ENCODE measurements at places on chromosomes 6 and 20. TPM values are rescaled to one million over a fixed set of nuclear protein-coding genes. Genes with fewer than 3 reads are reported as not detected.
A peak's percentile ranks its signal among the peaks of the same experiment; 100 is the strongest.

- H3K4me1 ChIP-seq: peaks cover 2% of the 10 kb centered on the region
- no peaks in the 10 kb centered on the region for H3K36me3 ChIP-seq
- H3K27me3 ChIP-seq: no peaks in the 10 kb centered on the region
- no peak overlapping the region for H3K27ac ChIP-seq
- DNase-seq: no peak
Measured at GRCh38 chr20:59349277-59349676, 48.9 kb downstream of the EDN3 start.

The PRPH2 gene
- not detected for total RNA-seq

The GPR6 gene
- total RNA-seq: not detected

DNA sequence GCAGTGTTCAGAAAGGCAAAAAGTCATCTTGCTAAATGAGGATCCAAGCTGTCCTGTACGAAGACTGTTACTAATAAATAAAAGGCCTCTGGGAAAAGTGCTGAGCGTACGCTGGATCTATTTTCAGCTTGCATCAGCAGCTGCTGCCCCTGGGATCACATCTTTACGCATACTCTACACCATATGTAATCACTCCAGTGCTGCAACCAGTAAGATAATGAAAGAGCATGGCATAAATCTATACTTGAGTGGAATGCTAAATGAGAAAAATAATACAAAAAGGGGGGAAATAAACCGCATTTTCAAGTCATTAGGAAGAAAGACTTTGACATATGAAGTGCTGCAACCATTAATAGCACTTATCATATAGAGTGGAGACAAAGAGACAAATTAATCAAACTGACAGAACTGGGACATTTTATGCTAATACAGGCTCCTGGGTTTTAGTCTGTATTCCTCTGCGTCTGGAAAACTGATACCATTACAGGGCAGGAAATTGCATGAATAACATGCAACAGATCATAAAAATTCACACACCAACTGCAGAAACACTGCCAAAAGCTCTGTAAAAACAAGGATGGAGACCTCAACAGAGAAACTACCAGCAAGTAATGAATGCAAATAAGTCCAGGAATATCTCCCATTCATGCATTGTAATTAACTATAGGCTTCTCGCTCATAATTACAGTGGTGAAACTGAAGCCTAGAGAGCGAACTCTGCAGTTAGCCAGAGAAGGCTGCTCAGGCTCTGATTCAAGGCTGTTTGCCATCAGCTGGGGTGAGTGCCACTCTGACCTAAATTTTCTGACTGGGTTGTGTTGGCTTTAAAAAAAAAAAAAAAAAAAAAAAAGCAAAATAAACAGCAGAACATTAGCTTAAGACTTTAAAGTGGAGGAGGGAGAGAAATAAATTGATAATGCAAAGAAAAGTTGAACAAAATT is 83.8 kb downstream of the GJA10 start:
- DNase-seq: no peak
- H3K4me1 ChIP-seq: peaks cover 47% of the 10 kb centered on the region
- H3K27me3 ChIP-seq: no peaks in the 10 kb centered on the region
- no peak overlapping the region for H3K27ac ChIP-seq
- H3K4me3 ChIP-seq: no peak overlapping the region

DNA sequence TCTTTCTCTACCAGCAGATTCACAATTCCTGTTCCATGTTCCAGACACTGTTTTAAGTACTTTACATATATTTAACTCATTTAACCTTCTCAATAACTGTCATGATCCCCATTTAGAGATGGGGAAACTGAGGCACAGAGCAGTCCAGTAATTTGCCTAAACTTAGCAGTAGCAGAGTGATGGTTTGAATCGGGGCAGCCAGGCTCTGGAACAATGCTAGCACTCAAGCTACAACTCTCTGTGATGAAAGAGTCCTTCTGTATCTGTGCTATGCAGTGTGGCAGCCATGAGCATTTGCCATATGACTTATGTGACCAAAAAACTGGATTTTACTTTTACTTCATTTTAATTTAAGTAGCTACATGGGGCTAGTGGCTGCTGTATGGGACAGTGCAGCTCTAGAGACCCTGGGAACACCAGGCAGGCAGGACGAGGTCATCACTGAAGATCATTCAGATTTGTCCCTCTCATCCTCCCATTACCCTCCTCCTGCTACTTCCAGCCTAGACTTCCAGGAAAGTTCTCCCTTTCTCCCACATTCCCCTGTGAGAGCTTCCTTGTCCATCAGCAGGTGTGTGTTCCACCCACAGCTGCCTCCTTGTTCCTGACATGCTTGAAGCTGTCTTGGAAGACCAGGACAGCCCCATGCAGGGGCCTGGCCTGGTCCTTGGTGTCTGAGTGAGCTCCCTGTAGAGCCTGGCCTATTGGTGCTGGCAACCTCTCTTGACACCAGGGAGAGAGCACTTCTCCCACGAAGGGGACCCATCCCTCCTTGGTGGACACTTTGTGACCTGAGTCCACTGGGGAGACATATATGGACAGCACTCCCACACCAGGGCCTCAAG is 157.0 kb downstream of the MRPL14 start:
- H3K27me3 ChIP-seq: no peaks in the 10 kb centered on the region
- H3K4me3 ChIP-seq: no peak overlapping the region
- H3K27ac ChIP-seq: no peak overlapping the region

GRCh38 chr6:4342407-4343137 is 207.2 kb upstream of the ECI2 start:
- no peak overlapping the region for H3K27ac ChIP-seq
- H3K4me1 ChIP-seq: peaks cover 2% of the 10 kb centered on the region
- peak; percentile 19 for DNase-seq
- no peaks in the 10 kb centered on the region for H3K36me3 ChIP-seq

The PPT2 gene
- total RNA-seq: 10.1 TPM

The MTCH1 gene
- 92.9 TPM for total RNA-seq

DNA sequence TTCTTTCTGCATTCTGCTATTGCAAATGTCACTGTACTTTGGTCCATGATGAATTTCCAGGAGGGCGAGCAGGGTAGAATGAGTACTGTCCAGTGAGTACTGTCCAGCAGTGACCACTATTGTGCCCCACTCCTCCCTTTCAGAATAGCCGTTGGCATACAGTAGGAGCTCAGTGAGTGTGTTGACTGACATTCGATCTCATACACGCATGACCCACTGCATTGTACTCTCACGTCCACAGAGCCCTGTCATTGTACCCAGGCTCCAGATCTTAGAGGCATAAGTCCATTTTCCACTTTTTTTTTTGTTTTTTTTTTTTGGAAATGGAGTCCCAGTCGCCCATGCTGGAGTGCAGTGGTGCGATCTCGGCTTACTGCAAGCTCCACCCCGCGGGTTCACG is 8.2 kb downstream of the DYNLRB1 start:
- DNase-seq: no peak
- no peaks in the 10 kb centered on the region for H3K27me3 ChIP-seq
- no peak overlapping the region for H3K4me3 ChIP-seq
- peaks cover 32% of the 10 kb centered on the region for H3K4me1 ChIP-seq
- H3K27ac ChIP-seq: no peak overlapping the region
- H3K36me3 ChIP-seq: peaks cover 29% of the 10 kb centered on the region

DNA sequence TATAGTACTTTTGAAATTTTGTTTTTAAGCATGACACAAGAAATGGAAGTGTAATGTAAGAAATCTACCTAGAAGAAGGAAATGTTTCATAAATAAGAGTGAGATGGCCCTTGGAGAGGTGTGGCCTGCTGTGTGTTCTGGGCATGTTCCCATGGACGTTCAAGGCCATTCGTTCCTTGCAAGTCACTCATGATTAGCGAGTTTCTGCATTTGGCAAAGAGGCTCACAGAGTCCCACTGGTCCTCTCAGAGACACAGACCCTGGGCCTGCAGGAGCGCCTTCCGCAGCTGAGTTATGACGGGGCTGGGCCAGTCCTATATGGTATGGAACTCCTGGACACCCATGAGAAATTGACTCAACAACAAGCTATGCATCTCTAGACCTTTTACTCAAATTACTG is 7.2 kb downstream of the THBS2 start:
- H3K4me1 ChIP-seq: no peaks in the 10 kb centered on the region
- DNase-seq: no peak
- no peak overlapping the region for H3K27ac ChIP-seq
- H3K36me3 ChIP-seq: no peaks in the 10 kb centered on the region

- H3K36me3 ChIP-seq: no peaks in the 10 kb centered on the region
- H3K4me3 ChIP-seq: no peak overlapping the region
- no peak for DNase-seq
- peaks cover 14% of the 10 kb centered on the region for H3K4me1 ChIP-seq
- H3K27ac ChIP-seq: no peak overlapping the region
Measured at GRCh38 chr6:13927203-13927602, 2.5 kb downstream of the RNF182 start.

The PRDM13 gene
- total RNA-seq: not detected

DNA sequence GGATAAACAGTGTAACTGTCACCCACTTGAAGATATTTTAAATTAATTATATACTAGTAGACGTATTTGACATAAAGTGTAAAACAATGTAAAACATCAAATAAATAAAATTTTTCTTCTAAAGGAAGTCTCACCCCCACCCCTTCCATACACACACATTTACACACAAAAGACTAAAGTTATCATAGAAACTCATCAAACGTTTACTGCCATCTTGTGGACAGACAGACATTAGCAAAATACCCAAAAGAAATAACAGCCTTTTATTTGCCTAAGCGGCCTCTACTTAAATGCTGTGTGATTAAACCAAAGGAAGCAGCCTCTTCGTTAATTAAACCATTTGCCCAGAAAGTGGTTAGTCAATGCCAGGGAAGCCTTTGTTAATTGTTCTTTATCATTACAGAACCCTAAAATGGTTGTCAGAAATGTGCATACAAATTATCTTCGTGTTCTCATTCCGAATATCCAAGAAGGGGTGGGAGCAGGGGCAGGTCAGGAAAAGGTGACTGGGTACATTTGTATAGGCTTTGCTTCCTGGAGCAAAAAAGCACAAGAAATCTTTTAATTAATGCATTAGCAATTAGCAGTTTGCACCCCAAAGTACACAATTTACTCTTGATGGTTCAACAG is 176.2 kb upstream of the SASH1 start:
- no peaks in the 10 kb centered on the region for H3K36me3 ChIP-seq
- no peak for DNase-seq

The TAP2 gene
- total RNA-seq: 150 TPM

The CCNC gene
- total RNA-seq: 50.7 TPM

DNA sequence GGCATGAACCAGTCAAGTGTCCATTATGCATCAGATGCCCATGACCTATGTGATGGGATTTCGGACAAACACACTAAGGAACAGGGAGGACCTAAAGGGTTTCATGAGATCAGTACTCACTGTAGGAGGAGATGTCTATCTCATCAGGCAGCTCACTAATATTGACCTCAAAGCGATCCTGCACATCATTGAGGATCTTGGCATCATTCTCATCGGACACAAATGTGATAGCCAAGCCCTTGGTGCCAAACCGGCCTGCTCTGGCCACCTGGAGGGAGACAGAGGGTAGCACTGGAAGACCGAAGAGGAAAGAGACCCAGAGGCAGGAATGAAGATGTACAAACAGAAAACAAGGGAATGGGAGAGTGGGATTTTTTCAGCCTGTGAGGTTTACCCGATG is 1.9 kb downstream of the MCCD1 start:
- H3K36me3 ChIP-seq: peaks cover 59% of the 10 kb centered on the region
- H3K4me3 ChIP-seq: no peak overlapping the region
- H3K4me1 ChIP-seq: peaks cover 17% of the 10 kb centered on the region

The LBP gene
- total RNA-seq: not detected

DNA sequence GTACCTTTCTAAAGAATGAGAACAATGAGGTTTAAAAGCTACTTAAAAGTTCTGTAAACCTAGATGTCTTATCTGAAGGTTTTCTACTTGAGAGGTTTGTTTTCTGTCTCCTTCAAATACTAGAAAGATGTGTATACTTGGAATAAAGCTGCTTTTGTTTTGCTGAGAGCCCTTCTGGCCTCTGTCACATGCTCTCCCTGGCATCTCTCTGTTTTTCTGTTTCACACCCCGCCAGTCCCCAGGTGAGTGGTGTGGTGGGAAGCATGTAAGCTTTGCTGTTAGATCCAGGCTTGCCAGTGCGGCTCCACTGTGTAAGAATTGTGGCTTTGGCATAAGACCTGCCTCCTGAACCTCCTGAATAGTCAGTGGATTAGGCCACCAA is 56.8 kb downstream of the SNX9 start:
- H3K27ac ChIP-seq: peak overlapping the region; percentile 21
- peaks cover 79% of the 10 kb centered on the region for H3K4me1 ChIP-seq
- no peaks in the 10 kb centered on the region for H3K27me3 ChIP-seq
- DNase-seq: no peak
- H3K4me3 ChIP-seq: no peak overlapping the region
- H3K36me3 ChIP-seq: peaks cover 76% of the 10 kb centered on the region

GRCh38 chr20:63416631-63417030 is 55.5 kb upstream of the CHRNA4 start:
- peaks cover 3% of the 10 kb centered on the region for H3K27me3 ChIP-seq

DNA sequence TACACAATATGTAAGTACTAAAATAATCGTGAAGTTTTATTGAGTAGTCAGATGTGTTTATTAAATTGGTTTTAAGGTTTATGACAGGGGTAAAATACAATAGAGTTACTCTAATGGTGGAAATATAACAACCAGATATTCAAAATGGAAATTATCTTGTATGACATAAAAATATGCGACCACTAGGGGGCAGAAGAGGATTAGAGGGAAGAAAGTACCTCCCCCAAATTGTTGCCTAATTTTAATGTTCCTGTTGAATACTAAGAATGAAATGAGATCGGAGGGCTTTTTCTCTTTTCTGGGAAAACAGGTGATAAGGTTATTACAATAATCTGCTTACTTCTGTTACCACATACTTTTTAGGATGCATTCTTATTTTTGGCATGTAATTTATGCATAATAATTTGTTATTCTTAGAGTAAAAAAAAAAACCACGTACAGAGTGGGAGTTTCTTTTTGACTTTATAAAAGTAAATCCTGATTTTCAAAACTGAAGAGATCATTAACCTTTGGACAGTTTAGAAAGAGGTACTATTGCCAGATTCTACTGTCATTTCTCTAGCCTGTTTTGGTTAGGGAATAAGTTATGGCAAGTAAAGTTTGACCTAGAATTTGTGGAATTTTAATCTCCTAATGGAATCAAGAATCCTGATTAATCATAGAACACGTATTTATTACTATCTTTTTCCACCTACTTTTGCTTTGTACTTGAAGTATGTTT is 159.2 kb downstream of the CD109 start:
- no peak overlapping the region for H3K4me3 ChIP-seq
- H3K36me3 ChIP-seq: no peaks in the 10 kb centered on the region
- no peaks in the 10 kb centered on the region for H3K4me1 ChIP-seq
- no peak overlapping the region for H3K27ac ChIP-seq
- no peaks in the 10 kb centered on the region for H3K27me3 ChIP-seq

The CAGE1 gene
- 0.09 TPM for total RNA-seq

The TBC1D32 gene
- 9.9 TPM for total RNA-seq

DNA sequence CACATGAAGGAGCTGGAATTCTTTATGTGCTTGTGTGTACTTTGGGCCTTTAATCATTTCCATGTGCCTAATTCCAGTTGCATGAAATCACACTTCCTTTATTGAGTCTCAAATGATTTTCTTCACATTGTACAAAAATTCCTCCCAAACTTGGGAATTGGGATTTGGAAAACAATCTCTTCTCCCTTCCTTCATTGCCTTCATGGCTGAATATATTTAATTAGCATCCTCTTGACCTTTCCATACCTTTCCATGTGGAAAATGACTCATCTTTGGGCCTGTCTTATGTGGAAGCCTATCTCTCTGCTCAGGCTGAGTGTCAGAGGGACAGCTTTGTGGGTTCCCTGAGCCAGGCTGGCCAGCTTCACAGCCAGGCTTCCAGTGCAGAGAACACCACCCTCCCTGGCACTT is 33.0 kb upstream of the CDH4 start:
- no peak overlapping the region for H3K27ac ChIP-seq
- H3K36me3 ChIP-seq: no peaks in the 10 kb centered on the region
- no peak overlapping the region for H3K4me3 ChIP-seq
- no peaks in the 10 kb centered on the region for H3K4me1 ChIP-seq
- DNase-seq: no peak

Data from activated CD4-positive, alpha-beta T cell treated with anti-CD3 and anti-CD28 coated beads for 36 hours (primary cell).